Heart left ventricle (tissue), 16 donors: ENCODE measurements at places on chromosomes 5 and 9. TPM values are rescaled to one million over a fixed set of nuclear protein-coding genes. Genes with fewer than 3 reads are reported as not detected.
A peak's percentile ranks its signal among the peaks of the same experiment; 100 is the strongest.

The HRH2 gene
- total RNA-seq, result 66.0 TPM

The DMRTA1 gene
- total RNA-seq, result 0.44 TPM

The GBA2 gene
- total RNA-seq, result 77.4 TPM

- H3K27ac ChIP-seq, result no peak overlapping the region
- H3K4me3 ChIP-seq, result no peak overlapping the region
- no peak for DNase-seq
These were observed 163.3 kb downstream of the MACROH2A1 start for GRCh38 chr5:135235551-135236227.

- H3K4me3 ChIP-seq, result no peak overlapping the region
- H3K4me1 ChIP-seq, result peaks cover 42% of the 10 kb centered on the region
- no peaks in the 10 kb centered on the region for H3K36me3 ChIP-seq
- DNase-seq, result peak; percentile 72
- no peak overlapping the region for H3K27ac ChIP-seq
These were observed 219.0 kb downstream of the AOPEP start for GRCh38 chr9:94945197-94946144.

DNA sequence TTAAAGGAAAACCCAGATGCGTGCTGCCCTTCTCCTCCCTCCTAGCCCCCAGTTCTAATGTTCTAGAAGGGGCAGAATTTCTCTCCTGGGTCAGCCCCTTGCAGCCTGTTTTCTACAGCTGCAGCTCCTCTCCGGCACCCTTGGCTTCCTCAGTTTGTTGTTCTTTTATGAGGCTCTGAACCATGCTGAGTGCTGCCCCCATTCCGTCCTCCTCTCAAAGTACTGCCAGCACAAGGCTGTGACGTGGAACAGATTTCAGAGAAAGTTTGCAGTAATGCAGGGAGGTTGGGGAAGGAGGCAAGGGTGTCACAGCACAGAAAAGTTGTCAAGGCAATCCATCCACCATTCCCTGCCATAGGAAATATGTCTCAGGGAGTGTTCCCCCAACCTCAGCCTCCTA lies 63.3 kb downstream of the RGS3 start:
- peak overlapping the region; percentile 75 for H3K27ac ChIP-seq
- H3K27me3 ChIP-seq, result no peaks in the 10 kb centered on the region
- H3K4me3 ChIP-seq, result no peak overlapping the region
- H3K36me3 ChIP-seq, result no peaks in the 10 kb centered on the region
- DNase-seq, result no peak
- H3K4me1 ChIP-seq, result peaks cover 65% of the 10 kb centered on the region

GRCh38 chr9:104958751-104959150 lies 30.8 kb upstream of the ABCA1 start:
- no peak overlapping the region for H3K27ac ChIP-seq
- H3K4me3 ChIP-seq, result no peak overlapping the region
- DNase-seq, result no peak
- H3K27me3 ChIP-seq, result no peaks in the 10 kb centered on the region

- H3K4me1 ChIP-seq, result no peaks in the 10 kb centered on the region
- H3K27ac ChIP-seq, result no peak overlapping the region
- no peak for DNase-seq
- no peaks in the 10 kb centered on the region for H3K36me3 ChIP-seq
- H3K4me3 ChIP-seq, result no peak overlapping the region
- H3K27me3 ChIP-seq, result no peaks in the 10 kb centered on the region
These were observed 68.8 kb downstream of the TLR4 start for GRCh38 chr9:117772960-117773359.

DNA sequence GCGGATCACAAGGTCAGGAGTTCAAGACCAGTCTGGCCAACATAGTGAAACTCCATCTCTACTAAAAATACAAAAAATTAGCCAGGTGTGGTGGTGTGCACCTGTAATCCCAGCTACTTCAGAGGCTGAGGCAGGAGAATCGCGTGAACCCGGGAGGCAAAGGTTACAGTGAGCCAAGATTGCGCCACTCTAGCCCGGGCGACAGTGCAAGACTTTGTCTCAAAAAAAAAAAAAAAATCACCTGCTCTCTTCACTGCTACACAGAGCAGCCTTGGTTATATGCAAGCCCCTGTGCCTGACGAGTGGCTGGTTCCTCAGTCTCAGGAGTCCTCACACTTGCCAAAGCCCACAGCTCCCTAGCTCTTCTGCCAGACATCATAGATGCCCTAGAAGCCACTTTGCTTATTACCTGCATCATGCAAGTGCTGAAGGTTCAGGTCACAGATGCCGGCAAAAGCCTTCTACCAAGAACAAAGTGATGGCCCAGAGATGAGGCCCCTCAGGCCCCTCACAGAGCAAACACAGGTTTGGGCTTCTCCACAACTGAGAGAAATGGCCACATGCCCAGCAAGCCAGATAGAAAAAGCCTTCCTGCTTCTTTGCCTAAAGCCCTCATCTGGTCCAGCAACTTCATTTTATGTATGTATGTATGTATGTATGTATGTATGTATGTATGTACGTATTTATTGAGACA lies 176.4 kb downstream of the AUH start:
- H3K27me3 ChIP-seq, result no peaks in the 10 kb centered on the region
- peaks cover 11% of the 10 kb centered on the region for H3K4me1 ChIP-seq
- DNase-seq, result no peak
- no peak overlapping the region for H3K4me3 ChIP-seq
- H3K36me3 ChIP-seq, result no peaks in the 10 kb centered on the region

- no peak for DNase-seq
- no peaks in the 10 kb centered on the region for H3K27me3 ChIP-seq
- no peaks in the 10 kb centered on the region for H3K36me3 ChIP-seq
- H3K4me1 ChIP-seq, result peaks cover 64% of the 10 kb centered on the region
- H3K4me3 ChIP-seq, result no peak overlapping the region
- peak overlapping the region; percentile 14 for H3K27ac ChIP-seq
These were observed 19.6 kb downstream of the PPARGC1B start for GRCh38 chr5:149749481-149750365.

DNA sequence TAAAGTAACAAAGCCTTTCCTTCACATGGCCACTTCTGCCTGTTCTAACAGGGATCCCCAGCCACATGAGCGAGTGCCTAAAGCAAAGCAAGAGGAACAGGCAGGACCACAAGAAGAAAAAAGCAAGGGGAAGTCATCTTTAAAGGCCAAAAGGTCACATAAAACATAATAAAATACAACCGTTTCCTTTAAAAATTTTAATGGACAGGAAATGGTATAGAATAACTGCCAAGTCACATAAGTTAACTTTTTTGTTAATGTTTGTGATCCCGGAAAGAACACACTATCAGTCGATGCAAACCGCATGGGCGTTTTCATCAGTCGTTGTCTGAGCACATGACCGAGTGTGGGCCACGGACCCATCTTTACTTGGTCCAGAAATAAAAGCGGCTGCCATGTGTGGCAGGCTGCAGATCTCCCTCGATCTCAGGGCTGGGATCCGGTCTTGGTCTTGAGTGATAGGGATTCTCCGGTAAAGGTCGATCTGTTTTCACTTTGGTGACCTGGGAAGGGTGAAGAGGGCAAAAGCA lies 15.6 kb downstream of the NDUFA8 start:
- peaks cover 11% of the 10 kb centered on the region for H3K4me1 ChIP-seq
- DNase-seq, result no peak
- H3K27ac ChIP-seq, result peak overlapping the region; percentile 38
- peaks cover 73% of the 10 kb centered on the region for H3K36me3 ChIP-seq
- H3K27me3 ChIP-seq, result no peaks in the 10 kb centered on the region

- no peaks in the 10 kb centered on the region for H3K27me3 ChIP-seq
- H3K4me3 ChIP-seq, result no peak overlapping the region
- peaks cover 8% of the 10 kb centered on the region for H3K4me1 ChIP-seq
These were observed 57.1 kb downstream of the MFAP3 start for GRCh38 chr5:154095904-154096303.
